Activated T-cell treated with anti-CD3 and anti-CD28 coated beads for 24 hours (primary cell): ENCODE measurements at places on chromosomes 12 and 14.

- no peak for DNase-seq
These were observed 1.2 kb downstream of the CRY1 start for GRCh38 chr12:107091989-107092641.

DNA sequence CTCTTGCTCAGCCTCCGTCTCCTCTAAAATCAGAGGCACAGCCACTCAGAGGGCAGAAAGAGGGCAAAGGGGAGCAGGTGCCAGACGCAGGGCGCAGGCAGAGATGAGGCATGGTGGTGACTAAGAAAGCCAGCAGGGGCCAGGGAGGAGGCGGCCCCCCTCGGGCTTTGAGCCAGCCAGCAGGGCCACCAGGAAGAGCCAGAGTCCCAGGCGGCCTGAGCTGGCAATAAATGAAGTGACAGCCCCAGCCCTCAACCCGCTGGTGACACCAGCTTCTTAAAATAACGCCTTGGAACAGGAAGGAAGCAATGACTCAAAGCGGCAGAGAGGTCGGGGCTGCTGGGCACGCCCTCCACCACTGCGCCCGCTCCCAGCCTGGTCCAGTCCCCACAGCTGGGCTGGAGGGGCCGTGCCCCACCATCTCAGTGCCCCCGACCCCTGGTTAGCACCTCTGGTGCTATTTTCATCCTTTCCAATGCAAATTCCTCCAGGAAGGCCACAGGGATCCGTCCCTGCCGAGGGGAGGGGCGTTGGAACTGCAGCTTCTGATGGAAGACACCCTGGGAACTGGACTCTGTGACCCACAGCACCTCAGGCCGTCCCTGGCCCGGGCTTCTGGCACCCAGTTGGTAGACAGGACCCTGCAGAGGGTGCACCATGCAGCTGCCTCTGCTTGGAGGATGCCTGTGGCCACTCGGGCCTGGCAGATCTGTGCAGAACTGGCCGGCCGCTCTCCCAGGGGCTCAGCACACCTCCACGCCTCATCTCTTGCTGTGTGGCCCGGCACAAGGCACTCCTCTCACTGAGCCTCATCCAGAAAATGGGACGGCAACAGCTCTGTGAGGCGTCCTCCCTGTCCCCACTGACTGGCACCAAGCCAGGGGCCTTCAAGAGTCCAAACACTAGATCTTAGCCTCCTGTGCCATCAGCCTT, 113.7 kb downstream of the NCOR2 start:
- peak; percentile 74 for DNase-seq

DNA sequence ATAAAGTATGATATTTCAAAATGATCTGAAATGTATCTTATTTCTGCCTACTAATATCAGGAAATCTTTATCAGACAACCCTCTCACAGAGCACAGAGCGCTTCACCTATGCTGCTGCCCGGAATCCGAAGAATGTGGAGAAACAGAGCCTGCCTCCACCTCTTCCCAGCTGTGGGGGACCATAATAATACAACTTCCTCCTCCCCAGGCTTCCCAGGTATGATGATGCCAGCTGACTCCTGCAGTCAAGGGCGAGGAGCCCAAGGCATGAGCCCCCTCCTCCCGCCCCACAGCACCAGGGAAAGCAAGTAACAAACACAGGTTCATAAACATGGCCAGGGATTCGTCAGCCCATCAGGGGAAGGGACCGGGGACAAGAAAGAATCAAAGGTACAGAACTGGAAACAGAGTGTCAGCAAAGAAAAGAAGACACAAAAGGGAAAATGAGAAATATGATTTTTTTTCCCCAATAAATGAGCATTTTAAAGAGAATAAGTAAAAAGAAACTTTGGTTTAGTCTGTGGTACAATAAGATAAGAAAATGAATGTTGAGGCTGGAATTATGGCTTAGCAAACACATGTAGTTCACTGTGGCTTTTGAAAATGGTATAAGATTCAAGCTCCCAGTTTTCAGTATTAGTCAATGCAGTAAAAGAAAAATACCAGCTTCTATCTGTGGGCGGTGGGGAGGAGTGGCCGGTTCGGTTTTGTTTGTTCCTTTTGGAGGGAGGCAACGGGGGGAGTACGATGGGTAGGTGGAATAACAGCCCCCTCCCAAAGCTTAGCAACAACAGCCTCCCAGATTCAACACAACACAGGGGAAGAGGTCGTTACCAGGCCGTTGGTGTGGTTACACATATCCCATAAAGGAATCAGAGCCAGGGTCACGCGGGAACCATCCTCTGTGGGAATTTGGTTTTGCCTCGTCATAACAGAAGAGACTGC, 68.3 kb downstream of the SETD3 start:
- no peak for DNase-seq

DNA sequence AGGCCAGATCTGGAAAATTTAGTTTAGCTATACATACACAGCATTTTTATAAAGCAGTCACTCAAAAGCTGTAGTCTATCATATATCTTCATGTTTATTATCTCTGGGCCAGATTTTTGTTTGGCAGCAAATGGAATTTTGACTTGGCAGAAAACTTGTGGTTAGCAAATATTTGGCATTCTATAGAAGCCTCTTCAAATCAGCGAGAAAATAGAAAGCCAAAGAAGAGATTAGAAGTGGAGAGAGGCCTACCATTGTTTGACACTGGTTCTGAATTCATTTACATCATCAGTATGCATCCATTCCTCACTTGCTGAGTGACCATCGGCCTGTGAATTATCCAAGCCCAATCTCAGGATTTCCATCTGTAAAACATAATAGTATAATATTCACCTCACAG, 1077.6 kb downstream of the GALC start:
- no peak for DNase-seq

DNA sequence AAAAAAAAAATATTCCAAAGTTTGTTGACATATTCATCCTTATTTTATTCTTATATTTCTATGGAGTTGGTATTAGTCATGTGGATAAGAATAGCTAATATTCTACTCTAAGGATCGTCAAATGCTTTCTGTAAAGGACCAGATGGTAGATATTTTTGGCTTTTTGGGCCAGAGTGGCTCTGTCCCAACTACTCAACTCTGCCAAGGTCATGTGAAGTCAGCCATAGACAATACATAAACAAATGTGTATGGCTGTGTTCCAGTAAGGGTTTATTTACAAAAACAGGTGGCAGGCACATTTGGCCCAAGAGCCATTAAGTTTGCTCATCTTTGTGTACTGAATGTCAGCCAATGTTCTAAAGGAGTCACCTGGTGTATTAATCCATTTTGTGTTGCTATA, 131.8 kb downstream of the TBX5 start:
- no peak for DNase-seq

DNA sequence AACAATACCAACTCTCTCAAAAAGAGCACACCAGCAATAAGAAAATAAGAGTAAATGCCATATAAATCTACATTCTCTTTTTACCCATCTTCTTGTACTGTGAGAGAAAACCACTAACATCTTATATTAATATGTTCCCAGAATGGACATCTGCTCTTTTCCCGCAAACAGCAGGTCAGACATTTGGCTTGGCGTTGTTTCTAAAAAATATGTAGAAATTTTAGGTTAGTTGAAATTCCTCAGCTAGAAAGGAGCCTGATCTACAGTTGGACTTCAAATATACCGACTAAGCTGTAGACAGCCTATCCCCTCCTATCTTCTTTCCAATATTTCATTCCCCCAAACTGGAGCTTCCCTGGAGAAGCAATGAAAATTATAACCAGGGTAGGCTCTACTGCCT, 88.7 kb downstream of the PPP2R5E start:
- DNase-seq = no peak

GRCh38 chr14:105422695-105423487, 3.3 kb downstream of the MTA1 start:
- no peak for DNase-seq

DNA sequence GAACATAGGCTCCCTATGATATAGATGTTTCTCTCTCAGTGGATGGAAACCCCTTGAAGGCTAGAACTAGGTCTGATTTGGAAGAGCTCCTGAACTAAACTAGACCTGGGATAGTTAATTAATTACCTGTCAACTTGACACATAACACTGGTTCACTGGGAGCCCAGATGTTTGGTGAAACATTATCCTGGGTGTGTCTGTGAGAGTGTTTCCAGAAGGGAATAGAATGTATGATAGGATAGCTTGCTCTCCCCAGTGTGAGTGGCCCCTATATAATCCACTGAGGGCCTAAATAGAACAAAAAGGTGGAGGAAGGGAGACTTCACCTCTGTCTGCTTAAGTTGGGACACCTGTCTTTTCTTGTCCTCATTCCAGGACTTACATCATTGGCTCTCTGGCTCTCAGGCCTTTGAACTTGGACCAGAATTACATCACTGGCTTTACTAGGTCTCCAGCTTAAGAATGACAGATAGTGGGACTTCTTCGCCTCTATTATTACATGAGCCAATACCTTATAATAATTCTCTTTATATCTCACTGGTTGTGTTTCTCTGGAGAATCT, 194.1 kb downstream of the KTN1 start:
- DNase-seq = no peak

GRCh38 chr12:64189530-64189929, 32.6 kb downstream of the KICS2 start:
- no peak for DNase-seq

DNA sequence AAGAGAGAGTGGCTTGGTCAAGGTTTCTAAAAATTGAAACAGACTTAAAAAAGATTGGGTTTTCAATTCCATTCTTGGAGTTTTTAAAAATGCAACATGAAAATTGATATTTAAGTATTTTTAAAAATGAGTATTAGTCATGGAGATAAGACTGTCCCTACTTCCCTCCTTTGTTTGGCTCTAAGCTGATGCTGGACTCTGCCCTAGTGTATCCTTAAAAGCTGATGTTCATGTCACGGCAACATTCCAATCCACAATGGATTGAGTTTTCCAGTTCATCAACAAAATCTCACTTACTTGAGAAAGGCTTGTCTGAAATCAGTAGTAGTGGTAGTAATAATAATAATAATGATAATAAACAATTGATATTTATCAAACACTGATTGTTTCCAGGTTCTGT, 119.0 kb upstream of the SLC38A2 start:
- DNase-seq = no peak

- DNase-seq = no peak
These were observed 17.8 kb downstream of the UTP20 start for GRCh38 chr12:101297661-101298060.

DNA sequence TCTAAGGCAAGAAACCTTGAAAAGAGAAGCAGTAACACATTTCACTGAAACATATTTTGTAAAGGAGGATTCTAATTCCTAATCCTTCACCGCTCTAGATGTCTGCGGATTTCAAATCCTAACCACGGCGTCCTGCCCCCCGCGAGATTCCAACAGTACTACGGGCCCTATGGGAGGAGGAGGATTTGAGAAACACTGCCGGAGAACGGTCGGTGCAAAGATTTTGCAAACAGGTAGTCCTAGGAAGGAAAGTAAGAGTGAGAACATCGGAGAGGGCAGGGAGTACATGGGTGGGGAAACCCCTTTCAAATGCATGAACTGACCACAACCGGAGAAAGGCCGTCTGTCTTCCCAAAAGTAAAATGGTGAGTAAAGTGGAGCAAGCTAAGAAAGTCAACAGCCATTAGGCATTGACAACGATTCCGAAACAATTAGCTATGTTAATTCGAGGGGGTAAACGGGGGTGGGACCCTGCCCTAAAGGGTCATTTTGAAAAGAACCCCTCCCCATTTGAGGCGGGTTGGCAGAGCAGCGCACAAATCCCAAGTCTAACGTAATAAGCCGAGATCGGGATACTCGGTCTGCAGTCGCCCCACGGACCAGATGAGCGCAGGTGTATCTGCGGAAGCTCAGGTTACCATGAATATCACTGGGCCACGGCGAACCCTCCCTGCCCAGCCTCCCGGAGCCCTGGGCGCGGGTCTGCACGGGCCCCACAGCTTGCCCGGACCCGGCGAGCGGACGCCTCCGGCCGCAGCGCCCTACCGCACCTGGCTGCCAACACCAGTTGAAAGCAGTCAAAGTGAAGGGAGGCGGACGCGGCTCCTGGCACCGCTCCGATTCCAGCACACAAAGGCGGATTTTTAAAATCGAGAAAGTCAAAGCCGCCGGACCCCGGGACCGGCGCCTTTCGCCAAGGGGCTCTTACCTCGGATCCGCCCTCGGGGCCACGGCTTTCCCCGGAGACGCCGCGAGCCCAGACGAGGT, 662 bp downstream of the EPS8 start:
- DNase-seq = no peak

DNA sequence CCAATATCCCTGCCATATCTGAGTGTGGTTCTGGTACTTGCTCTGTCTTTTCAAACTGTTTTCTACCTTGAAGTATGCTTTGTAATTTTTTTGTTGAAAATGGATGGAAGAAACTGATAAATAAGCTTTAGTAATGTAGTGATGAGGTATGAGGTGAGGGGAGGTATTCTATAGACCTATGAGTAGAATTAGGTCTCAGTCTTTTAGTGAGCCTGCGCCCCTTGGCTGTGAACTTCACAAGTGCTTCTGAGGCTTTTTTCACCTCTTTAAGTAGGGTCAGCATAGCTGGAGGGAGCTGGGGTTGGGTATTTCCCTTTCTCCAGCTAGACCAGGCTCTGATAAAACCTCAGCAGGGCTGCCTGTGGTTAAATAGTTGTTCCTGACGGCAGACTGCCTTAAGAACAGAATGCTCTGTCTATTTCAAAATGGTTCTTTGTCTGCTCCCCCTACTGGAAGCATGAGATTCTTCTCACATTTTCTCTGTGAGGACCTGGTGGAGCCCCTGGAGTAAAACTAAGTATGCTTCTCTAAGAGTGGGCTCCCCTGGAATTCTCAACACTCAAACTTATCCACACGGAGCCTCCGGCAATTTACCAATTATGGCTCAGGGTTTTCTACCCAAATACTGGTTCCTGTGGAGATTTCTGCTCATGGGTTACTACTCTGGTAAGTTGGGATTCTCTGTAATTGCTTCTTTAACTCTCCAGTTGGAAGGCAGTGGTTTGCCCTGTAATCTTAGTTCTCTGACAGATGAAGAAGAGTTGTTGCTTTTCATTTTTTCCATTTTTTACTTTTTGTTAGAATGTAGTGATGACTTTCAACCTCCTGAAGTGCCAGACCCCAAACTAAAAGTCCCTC, 13.1 kb downstream of the KRT5 start:
- DNase-seq = no peak

- no peak for DNase-seq
These were observed 226.6 kb upstream of the TMEM260 start for GRCh38 chr14:56352999-56353398.

DNA sequence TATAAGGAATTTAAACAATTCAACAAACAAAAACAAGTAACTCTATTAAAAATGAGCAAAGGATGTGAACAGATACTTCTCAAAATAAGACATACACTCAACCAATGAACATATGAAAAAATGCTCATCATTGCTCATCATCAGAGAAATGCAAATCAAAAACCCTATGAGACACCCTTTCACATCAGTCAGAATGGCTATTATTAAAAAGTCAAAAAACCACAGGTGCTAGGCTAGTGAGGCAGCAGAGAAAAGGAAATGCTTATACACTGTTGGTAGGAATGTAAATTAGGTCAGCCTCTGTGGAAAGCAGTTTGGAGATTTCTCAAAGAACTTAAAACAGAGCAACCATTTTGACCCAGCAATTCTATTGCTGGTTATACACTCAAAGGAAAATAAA, 52.0 kb downstream of the NAV3 start:
- DNase-seq = no peak

GRCh38 chr12:8572507-8572906, 31.8 kb upstream of the CLEC4E start:
- no peak for DNase-seq

- DNase-seq = no peak
These were observed 250.5 kb downstream of the MED13L start for GRCh38 chr12:116026768-116027550.
